ENCODE measurements at places on chromosomes 4 and X.

DNA sequence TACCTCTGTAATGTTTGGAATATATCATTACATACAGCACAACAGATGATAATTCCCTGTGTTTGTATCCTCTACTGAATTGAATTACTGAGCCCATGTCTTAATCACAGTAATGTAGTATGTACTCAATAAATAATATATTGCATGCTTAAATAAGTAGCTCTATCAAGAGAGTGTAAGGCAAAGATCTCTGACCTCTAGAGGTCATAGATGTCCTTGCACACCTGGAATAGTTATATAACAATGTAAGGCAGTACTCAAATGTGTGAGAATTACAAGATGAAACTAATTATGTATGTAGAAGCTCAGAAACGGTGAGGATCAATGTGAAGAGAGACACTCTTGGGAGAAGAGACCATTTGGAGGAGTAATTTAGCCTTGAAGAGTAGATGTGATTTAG, 14.3 kb upstream of the GCNA start:
- no peak for DNase-seq

DNA sequence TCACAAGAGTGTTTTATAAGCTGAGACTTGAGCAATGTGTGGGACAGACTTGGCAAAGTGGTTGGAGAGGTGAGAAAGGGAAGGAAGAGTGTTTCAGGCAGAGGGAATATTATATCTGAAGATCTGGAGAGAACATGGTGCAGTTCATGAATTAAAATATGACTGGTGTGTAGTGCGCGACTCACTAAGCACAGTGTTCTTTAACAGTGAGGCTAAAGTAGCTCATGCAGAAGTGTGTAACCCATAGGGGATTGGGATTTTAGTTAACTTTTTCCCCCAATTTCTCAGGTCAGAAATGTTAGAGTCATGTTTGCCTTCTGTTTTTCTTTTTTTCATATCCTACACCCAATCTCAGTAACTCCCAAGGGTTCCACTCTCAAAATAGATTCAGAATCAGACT, 9.7 kb downstream of the MTHFD2L start:
- no peak for DNase-seq

- DNase-seq = no peak
Measured at GRCh38 chr4:1788254-1788973, 4.7 kb upstream of the FGFR3 start.

GRCh38 chr4:152265149-152265621, 270.7 kb downstream of the FBXW7 start:
- DNase-seq = peak; percentile 16

DNA sequence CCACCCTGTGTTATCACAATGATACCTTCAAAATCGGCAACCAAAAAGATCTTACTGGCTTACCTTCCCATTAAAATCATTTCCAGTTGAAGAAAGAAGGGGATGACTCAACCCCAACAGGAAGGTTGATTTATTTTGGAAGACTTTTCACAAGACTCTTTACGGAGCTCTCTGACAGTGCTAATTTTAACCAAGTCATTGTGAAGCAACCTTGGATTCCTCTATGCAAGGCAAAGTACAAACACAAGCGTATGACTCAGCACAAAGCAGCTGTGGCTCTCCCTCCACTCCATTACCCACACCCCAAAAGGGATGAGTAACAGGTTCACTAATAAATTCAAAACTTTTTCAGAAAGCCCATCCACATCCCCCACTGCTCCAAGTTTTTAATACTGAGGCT, 213.8 kb upstream of the FGF13 start:
- DNase-seq = no peak

GRCh38 chrX:107576841-107577240, 51.5 kb upstream of the PRPS1 start:
- no peak for DNase-seq

GRCh38 chrX:50158593-50158992, 42.2 kb downstream of the AKAP4 start:
- no peak for DNase-seq

DNA sequence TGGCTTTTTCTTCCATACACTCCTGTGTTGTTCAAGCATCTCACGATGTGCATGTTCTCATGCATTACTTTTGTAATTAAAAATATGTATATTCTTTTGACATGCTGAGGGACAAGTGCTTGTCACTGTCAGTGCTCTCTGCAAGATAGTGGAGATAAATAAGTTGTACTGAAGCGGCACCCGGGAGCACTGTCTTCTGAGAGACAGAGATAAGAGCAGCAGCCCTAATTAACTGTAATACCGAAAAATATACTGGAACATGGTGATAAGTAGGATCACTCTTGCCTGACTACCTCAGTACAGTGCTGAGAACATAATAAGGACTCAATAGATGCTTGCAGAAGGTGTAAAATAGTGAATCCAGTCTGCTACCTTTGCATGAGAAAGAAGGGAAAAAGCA, 9.4 kb upstream of the GPR173 start:
- no peak for DNase-seq

- no peak for DNase-seq
Measured at GRCh38 chrX:102966701-102967100, 29.6 kb downstream of the RAB40AL start.

DNA sequence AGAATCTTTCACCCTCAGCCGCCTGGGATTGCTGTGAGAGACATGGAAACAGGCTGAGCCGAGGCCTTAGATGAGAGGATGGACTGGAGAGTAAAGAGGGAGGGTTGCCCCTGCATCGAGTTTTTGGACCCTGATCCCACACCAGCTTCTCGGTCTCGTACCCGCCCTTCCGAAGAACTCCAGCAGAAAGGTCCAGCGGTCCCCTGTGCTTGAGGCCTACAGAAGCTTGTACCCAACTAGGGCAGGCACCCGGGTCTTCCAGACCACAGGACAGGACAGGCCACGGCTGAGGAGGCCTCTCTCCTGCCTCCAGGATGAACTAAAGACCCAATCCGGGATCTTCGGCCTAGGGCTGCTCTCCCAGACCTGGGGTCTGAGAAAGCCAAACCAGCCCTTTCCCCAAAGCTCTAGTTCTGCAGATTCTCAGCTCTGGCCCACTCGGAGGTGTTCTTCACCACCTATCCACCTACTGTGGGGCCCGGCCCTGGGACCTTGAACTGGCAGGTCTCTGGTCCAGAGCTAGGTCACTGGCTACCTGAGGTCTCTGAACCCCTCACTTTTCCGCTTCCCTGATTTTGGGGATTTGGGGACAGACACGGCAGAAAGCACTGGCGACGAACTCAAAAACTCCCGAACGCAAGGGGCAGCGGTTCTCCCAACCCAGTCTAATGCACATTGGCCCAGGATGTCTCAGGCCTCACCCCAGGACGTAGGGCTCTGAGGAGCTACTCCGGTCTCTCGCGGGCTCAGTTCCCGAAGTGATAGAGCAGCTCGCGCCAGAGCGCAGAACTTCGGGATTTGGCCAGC, 1.1 kb downstream of the NKX3-2 start:
- DNase-seq = no peak

- DNase-seq = no peak
Measured at GRCh38 chr4:125313989-125314667, 627 bp upstream of the FAT4 start.

- no peak for DNase-seq
Measured at GRCh38 chr4:56628592-56628991, 52.5 kb downstream of the HOPX start.

DNA sequence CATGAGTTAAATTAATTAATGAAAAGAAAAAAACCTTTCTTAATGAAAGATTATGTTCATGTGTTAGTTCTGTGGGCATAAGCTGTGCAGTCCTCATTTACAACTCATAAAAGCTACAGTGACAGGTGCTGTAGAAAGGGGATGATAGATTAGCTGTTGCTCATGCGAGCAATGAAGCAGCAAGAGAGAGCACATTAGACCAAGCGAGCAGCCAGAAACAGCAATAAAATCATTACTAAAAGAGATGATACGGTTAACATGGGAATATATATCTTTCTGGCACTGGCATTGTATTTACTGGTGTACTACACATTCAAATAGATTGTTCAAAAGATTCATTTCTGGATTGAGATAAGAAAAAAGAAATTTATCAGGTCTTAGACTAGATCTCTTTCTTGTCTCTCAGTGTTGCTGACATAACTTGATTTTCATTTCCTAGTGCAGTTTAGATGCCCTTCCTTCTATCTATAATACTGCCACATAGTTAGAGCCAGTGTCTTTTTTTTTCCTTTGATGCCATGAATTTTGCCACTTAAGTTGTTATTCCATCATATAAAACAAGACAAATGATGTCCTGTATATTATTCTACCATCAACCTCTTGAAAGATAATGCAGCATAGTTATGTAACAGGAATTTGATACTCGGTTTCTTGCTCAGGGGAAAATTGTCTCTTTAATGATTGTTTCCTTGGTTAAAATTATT, 164.6 kb downstream of the BANK1 start:
- DNase-seq = peak; percentile 13

DNA sequence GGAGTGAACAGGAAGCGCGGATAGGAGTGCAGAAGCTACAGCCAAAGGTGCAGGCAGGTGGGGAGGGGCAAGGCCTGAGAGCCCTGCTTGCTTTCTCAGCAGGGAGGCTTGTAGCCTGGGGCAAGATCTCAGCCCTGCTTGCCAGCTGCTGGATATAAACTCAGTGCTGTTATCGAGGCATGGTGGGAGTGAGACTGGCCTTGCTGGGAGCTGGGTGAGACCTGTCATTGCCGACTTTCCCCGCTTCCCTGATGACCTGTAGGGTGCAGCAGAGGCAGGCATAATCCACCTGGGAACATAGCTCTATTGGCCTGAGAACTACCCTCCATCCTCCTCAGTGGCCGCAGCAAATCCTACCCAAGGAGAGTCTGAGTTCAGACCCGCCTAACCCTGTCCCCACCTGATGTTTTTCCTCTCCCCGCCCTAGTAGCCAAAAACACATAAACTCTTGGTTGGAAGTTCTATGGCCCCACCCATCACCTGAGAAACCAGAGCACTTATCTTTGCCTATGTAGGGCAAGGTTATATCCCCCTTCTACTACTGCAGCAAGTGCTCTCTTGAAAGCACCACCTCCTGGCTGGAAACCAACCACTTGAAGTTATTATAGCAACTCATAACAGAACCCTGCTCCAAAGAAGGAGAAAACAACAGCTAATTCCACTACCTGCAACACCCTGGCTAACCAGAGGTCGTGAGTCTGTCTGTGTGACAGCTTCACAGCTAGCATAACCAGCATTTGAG, 80.7 kb downstream of the FHIP1A start:
- no peak for DNase-seq

DNA sequence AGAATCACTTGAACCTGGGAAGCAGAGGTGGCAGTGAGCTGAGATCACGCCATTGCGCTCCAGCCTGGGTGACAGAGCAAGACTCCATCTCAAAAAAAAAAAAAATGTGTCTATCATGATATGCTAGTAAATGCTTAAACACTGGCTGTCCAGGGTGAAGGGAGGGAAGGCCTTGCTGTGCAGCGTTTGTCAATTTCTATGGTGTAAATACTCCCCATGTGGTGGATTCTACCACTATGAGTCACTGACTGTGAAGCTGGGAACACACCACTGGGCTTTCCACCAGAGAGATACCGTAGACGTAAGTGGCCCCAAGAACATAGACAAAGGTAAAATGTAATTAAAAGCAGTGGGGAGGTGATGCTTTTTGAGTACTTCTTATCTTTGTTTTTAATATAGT, 51.3 kb upstream of the LEF1 start:
- DNase-seq = no peak

- no peak for DNase-seq
Measured at GRCh38 chr4:27214010-27214409, 353.4 kb downstream of the STIM2 start.

GRCh38 chr4:82422616-82423015, 7.6 kb downstream of the HNRNPDL start:
- DNase-seq = no peak

DNA sequence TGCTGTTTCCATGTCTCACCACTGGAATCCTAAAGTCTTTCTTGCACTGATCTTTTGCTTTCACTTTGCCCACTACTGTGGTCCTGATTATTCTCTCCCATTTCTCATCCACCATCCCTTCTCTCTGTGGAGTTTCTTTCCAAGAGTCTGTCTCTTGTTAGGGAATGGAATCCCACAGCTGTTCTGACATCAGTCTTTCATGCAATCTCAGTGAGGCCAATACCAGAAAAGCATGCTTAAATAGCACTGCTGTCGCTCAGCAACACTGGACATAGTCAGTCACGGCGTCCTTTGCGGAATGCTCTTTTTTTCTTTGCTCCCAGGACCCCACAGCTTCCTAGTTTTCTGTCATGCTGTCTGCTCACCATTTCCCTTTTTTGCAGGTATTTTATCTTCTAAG, 20.1 kb downstream of the SLITRK4 start:
- DNase-seq = no peak

- no peak for DNase-seq
Measured at GRCh38 chrX:136186023-136186413, 38.7 kb downstream of the FHL1 start.

DNA sequence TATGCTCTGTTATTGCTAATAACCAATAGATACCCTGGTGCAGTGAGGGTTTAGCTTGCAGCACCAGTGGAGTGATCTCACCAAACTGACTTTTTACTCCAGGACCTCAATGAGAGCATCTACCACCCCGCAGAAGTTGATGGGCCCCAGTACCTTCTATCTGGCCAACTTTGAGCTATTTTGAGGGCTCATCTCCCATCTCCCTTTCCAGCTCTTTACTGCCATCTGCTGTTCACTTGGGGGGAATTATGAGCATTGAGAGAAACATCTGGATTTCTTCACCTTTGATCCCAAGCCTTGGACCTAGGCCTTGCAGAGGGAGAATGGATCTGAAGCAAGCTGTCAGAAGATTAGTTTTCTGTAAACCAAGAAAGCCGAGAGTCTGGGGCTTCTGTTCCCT, 143.6 kb downstream of the TMEM164 start:
- DNase-seq = peak; percentile 33

DNA sequence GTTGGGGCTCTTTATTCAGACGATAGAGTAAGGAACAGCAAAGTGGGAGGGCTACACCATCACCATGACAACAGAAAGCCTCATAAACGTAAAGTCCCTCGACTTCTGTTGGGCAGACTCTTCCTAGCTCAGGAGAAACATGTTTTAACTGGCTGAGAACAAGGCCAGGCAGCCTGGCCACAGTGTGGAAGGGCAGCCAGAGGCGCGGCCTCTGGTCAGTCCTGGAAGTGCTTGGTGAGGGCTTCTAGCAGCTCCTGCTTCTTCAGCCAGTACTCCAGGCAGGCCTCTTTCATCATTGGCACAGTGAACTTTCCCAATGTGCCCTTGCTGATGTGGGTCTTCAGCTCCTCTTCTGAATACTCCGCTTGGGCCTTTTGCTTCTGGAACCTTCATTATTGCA, 690.9 kb downstream of the PCDH19 start:
- DNase-seq = no peak

GRCh38 chrX:35289952-35290351, 347.4 kb downstream of the FAM47B start:
- DNase-seq = no peak

- DNase-seq = no peak
Measured at GRCh38 chr4:13821522-13821921, 194.0 kb upstream of the BOD1L1 start.

- no peak for DNase-seq
Measured at GRCh38 chrX:141341341-141341740, 99.0 kb upstream of the SPANXC start.

- DNase-seq = no peak
Measured at GRCh38 chr4:184641022-184641421, 8.2 kb downstream of the CASP3 start.
